ENCODE measurements at places on chromosomes 16 and 17.

GRCh38 chr17:17830740-17831207, 6.0 kb downstream of the SREBF1 start:
- no peak for DNase-seq

GRCh38 chr17:36578671-36579070, 13.0 kb upstream of the DHRS11 start:
- DNase-seq: peak; percentile 22

DNA sequence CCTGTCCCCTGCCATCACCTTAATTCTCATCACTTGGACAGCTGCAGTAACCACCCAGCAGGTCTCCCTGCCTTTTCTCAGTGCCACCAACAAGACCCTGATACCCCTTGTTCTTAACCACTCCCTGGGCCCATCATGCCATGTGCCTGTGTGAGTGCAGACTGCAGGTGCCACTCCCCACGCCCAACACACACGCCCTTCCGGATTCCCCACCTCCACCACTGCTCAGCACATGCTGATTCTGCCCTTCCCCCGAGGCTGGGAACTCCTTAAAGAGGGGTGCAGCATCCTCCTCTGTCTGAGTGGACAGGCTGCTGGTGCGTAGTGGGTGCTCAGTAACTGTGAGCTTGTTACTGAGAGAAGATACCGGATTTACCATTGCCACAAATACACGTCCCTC, 52.4 kb downstream of the PLD6 start:
- DNase-seq: no peak

DNA sequence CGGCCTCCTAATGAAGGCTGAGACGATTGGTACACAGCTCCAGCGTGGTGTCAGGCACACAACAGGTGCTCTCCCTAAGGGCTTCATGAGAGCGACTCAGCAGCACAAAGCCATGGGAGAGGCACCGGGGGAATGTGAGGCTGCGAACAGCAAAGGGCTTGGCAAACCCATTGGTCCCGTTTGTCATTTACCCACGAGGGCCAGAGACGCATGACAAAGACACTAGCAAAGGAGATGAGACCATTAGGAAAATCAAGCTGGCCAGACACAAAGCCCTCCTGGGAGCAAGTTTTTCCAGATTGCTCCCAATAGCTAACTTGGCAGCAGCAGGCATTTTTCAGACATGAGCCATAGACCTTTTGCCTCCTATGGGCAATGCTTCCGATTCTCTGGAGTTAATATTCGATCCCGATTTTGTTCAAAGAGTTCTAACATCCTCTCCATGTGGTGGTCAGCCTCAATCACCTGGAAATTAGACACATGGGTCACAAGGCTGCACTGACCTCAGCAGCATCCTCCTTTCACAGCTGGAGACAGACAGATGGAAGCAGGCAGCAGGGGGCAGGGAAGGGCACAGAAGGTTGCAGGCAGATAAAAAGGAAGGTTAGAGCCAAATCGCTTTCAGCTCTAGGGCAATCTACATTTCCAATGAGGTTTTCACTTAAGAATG, 38.2 kb downstream of the TK2 start:
- peak; percentile 69 for DNase-seq

- DNase-seq: no peak
Observed at GRCh38 chr17:48643697-48644012, 17.5 kb upstream of the HOXB9 start.

GRCh38 chr17:9802294-9802693, 10.9 kb upstream of the DHRS7C start:
- DNase-seq: peak; percentile 24

DNA sequence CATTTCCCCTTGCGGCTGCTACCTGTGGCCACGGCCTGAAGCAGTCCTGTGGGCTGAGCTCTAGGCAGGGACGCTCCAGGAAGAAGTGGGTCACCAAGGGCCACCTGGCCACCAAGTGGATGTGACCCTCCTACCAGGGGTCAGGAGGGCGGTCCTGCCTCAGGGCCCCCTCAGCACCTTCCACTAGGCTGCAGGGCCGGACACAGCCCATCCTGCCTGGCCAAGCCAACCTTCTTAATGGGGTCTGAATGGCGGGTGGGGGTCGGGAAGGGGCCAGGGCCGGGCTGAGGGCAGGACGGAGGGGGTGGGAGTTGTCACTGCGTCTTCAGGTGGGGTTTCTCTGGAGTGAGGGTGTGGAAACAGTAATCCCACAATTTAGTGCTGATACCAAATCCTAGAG, 13.2 kb upstream of the MLKL start:
- DNase-seq: no peak

DNA sequence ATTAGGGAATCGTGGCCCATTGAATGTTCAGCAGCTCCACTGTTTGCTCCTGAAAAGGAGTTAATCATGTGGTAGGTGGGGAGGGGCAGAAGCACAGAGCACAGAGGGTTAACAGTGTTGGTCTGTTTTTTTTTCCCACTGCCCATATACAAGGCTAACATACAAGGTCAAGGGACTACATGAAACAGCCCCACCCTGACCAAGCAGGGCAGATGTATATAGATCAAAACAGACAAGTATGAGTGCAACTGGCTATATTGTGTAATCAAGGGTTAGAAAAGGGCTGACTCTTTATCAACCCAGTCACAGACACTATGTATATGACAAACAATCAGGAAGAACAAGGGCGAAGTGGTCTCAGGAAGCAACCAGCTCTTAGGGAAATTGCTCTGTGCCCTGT, 186.6 kb upstream of the CDH11 start:
- DNase-seq: peak; percentile 49

- DNase-seq: no peak
Observed at GRCh38 chr16:2902337-2903130, 9.2 kb upstream of the FLYWCH1 start.

GRCh38 chr16:67847064-67847861, at the start of gene CENPT:
CENPT (minus strand) TSS chr16:67847693; CDS start chr16:67833859, 13,834 bp downstream.
- DNase-seq: peak; percentile 72

DNA sequence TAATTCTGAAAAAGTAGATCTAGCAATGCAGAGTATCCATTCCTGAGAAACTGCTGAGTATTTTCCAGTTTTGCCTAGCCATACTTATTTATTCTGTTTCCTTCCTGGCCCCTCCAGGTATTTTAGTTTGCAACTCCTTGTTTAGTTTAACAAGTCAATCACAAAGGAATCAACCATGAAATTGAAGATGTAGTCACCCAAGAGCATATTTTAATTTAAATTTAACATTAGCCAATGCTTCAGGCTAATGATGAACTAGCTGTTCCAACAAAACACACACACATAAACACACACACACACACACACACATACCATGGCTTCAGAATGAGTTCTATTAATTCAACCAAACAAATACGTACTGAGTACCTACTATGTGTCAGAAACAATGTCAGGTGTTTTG, 332.8 kb upstream of the ERCC4 start:
- no peak for DNase-seq

DNA sequence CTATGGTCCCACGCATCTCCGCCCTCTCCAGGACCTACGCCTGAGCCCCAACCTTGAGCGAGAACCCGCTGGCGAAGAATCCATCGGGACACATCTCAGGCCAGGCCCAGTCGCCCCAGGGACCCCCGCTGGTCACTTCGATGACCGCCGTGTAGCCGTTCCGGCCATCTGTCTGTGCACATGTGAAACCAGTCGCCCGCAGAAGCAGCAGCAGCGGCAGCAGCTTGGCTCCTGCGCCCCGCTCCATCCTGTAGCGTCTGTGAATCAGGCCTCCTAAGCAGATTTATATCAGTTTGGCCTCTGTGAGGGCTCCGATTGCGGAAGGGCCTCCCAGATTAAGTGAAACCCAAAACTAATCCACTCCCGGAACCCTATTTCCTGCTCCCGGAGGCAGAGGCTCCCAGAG, at the start of gene VMO1:
Gene VMO1 (minus strand): TSS at position 259 of the 406 bp plus-strand sequence. CDS start 12 bp downstream, at position 247.
- peak; percentile 62 for DNase-seq

- DNase-seq: no peak
Observed at GRCh38 chr16:80656711-80657150, 115.9 kb downstream of the DYNLRB2 start.

DNA sequence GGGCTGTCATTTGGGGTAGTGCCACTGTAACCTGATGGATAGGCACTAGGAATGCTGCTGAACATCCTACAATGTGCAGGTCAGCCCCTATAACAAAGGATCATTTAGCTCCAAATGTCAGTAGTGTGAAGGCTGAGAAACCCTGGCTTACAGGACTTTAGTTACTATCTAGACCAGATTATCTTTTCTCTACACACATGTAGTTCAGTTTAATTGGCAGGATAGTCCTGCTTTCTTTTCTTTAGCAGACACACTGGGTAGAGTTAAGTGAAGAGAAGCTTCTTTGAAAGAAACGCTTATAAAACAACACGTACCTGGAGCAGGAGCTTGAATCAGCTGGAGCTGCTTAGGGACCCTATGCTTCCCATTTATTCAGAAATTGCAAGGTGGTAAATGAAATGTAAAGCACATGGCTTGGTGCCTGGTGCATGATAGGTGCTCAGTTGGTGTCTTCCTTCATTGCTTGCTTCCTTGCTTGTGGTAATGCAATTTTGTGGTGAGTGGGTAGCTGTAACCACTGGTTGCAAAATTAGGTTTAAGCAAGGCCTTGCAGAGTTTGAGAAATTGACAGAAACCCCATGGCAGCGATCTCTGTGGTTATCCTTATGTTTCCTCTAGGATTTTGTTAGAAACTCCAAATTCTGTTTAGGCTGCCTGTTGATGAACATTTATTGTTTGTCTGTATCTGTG, 9.4 kb downstream of the METTL9 start:
- DNase-seq: peak; percentile 92

Measured in amniotic epithelial cell (primary cell).